ENCODE measurements at places on chromosomes 3 and 15.

DNA sequence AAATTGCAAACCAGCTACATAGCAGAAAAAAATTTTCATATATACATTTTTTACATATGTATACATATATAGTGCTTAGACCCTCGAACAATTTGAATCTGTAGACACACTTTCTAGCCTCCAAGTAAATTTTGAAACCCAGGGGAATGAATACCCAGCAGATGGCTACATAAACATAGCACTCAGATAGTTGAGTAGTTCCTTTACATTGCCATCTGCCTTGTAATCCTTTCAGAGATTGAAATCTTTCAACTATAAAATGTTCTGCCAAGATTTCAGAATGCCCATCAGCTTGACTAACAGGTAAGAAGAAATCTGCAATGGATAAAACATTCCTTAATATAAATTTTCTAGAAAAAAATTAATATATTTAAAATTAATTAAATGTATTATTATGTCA, 1333.5 kb upstream of the CADM2 start:
- no peak for DNase-seq

GRCh38 chr15:96166223-96167200, 164.0 kb upstream of the NR2F2 start:
- DNase-seq = no peak

- no peak for DNase-seq
These were observed 587.1 kb downstream of the ZNF385D start for GRCh38 chr3:21163956-21164355.

DNA sequence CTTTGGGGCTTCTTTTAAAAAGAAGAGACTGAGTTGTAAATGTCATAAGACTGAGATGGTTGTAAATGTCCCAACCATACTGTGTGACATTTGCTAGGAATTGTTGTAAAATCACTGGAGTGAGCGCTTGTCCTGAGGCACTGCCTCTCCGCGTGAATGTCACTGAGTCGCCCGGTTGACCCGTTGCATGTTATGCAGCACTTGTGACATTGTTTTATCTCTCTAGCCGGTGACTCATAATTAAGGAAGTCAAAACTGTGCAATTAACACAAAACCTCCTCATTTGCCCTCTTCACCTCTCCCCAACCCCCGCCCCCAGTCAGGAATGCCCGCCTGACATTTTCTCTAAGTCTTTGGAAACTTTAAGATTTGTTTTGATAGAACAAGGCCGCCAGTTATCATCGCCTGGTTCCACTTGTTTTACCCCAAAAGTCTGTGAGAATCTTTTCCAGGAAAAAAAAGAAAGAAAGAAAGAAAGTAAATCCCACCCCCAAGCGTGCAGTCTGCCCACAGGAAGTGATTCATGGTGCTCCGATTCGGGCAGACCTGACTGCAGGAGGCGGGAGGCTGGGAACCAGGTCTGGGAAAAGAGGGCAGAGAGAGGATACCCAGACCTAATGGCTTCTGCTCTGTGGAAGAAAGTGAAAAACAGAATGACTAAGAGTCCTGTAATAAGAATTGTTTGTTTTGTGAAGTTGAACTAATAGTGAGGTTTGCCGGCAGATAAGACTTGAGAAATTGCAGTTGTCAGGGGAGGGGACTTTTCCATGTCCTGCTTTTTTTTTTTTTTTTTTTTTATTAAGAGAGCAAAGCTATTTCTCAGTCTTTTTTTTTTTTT, 84.8 kb downstream of the SMAD3 start:
- no peak for DNase-seq

GRCh38 chr3:16319307-16319706, 54.3 kb downstream of the OXNAD1 start:
- no peak for DNase-seq

DNA sequence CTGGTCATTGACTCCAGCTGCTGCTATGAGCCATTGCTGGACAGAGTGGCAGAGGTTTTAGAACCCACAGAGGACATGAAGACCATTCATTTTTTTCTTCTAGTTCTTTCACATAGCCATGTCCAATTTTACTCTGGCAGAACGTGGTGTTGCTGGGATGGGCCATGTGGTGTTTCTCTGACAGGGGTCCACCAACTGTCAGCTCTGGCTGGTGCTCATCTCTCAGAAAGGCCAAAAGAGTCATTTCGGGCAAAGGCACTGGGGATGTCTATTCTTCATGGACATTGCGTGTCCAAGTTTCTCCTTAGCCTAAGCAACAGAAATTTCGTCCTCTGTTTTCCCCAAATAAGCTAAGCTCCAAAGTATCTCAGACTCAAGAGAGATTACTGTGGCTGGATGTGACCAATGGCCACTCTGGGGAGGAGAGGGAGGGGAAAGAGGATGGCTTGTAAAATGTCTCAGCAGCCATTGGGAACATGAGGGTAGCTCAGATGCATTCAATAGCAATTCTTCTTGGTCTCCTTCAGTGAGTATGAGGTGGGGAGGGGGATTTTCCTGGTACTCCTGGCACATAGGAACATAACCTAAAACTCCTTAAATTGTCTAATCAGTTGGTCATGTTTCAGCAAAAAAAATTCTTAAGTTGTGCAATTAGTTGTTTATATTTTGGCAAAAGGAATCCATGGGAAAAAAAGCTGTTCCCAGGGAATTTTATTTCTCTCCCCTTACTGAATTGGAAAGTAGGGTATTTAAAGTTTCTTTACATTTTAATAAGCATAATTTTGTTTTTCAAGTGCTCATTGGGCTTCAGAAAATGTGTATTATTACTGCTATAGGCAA, 131.6 kb upstream of the MITF start:
- no peak for DNase-seq

DNA sequence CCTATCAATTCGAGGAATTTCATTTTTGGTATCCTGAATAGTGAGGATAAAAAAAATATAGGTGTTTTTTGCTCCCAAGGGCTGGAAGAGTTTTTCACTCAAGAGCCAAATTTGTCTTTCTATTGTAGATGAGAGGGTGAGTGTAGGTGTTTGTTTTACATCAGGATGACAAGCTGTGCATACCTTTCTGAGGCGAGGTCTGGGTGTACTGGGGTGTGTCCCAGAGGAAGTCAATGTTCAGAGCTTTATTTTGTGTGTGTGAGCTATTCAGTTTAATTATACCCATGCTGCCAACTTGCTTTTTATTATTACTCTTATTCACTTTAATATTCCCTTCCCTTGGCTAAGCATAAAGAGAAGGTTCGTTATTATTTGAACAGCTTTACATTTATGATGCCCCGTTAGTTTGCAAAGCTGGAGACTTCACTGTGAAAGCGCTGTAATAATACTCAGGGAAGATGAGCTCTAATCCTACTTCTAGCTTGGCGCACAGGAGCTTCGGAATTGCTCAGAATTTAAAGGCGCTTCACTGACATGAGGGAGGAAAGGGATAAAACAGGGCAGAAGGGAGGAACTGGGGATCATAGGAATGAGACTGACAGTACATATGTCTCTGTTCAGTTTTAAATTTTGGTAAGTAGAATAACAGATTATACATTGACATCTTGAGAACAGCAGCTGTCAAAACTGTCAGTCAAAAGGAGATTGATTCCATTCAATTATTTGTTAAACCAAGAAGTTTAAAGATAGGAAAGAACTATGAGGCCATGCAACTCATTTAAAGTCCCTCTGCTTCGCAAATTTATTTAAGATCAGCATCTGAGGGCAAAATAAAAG, 117.7 kb upstream of the TP63 start:
- no peak for DNase-seq

DNA sequence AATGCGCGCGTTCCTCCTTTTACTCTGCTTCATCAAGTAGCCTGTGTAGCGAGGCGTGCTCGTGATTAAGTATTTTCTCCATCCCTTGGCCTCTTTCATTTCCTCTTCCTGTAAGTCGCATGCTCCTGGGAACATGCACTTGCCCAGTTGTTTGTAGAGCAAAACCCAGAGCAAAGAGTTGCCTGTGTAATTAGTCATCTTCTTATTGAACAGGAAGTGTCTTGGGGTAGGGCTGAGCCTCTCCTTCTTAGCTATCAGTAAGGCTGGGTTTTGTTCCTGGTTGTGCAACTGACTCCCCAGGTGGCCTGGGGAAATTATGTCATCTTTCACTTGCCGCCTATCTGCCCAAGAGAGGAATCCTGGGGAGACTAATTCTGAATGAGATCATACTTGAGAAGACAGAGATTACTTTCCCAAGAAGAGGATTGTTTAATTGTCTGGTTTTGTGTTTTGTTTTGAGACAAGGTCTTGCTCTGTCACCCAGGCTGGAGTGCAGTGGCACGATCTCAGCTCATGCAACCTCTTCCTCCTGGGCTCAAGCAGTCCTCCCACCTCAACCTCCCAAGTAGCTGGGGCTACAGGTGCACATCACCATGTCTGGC, 14.9 kb downstream of the LIPH start:
- no peak for DNase-seq

DNA sequence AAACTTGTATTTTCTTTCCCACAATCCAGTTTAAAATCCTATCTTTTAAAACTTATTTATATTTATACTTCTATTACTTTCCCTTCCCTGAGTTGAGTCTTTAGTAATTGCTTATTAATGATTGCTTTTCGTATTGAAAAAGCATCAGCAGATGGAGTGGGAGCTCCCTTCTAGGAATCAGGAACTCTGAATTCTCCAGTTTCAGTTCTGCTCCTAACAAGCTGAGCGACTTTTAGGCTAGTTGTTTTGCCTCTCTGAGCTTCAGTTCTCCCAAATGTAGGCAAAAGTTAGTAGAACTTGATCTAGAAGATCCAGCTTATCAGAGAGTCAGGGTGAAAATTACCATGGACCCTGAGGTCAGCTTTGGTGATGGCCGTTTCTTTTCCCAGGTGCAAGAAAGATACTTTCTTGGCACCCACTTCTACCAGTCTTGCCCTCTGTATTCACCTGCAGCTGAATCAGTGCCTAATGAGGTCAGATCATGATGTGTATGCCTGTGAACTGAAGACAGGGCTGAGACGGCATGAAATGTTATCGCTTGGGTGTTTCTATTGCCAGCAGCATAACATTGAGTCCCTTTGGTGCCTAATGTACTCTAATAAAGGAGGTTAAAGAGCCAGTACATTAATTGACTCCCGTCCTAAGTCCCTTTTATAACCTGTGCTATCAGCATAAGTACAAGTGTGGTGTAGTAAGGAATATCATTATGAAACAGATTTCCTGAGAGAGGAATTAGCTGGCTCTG, 194.5 kb upstream of the TBC1D5 start:
- no peak for DNase-seq

GRCh38 chr3:146308222-146308621, 57.3 kb upstream of the PLSCR4 start:
- DNase-seq = no peak

DNA sequence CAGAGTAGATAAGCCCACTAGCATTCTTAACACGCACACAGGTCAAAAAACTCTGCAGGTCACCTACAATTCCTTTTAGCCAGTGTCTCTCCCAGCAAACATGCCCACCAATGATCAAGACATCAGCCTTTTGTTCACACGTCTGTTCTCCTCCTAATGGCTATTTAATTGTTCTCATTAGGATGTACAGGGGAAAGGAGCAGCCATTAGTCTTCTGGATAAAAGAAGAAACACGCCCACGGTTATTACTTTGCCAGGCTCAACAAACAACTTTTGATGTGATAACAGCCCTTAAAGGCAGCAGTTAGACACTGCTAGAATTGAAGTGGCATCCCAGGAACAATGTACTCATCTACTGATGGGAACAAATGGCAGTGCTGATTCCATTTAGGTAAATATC, 108.8 kb downstream of the NTRK3 start:
- no peak for DNase-seq

Data from cortex of kidney (tissue), 1 donor.